NCI-H2029 treated with DMSO at 0.1 percent for 48 hours (cell line): ENCODE measurements at places on chromosomes 16 and 17.

- DNase-seq = no peak
These were observed 188.5 kb downstream of the XYLT1 start for GRCh38 chr16:17282247-17282646.

GRCh38 chr17:50027881-50028735, 27.8 kb upstream of the ITGA3 start:
- DNase-seq = no peak

- DNase-seq = no peak
These were observed 28.4 kb upstream of the MRTFB start for GRCh38 chr16:14042706-14043105.

DNA sequence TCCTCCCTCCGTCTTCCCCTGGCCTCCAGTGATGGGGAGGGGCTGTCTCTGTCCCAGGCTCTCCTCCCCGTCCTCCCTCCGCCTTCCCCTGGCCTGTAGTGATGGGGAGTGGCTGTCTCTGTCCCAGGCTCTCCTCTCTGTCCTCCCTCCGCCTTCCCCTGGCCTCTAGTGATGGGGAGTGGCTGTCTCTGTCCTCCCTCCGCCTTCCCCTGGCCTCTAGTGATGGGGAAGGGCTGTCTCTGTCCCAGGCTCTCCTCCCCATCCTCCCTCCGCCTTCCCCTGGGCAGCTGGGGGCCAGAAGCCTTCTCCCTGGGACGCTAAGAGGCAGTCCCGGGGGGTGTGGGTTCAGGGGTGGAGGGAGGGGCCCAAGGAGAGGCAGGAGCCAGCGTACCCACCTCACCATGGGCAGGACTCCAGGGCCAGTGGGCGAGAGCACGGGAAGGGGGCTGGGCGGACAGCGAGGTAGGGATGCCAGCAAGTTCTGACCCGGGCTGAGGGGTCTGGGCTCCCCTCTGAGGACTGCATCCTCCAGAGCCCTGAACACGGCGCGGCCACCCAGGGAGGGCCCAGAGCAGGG, 14.8 kb downstream of the UTS2R start:
- no peak for DNase-seq
